Stimulated activated CD8-positive, alpha-beta memory T cell treated with anti-CD3 and anti-CD28 coated beads, Interleukin-7, amount 100 ng/mL, for 1 hour (primary cell): ENCODE measurements at places on chromosomes 16 and 17.

DNA sequence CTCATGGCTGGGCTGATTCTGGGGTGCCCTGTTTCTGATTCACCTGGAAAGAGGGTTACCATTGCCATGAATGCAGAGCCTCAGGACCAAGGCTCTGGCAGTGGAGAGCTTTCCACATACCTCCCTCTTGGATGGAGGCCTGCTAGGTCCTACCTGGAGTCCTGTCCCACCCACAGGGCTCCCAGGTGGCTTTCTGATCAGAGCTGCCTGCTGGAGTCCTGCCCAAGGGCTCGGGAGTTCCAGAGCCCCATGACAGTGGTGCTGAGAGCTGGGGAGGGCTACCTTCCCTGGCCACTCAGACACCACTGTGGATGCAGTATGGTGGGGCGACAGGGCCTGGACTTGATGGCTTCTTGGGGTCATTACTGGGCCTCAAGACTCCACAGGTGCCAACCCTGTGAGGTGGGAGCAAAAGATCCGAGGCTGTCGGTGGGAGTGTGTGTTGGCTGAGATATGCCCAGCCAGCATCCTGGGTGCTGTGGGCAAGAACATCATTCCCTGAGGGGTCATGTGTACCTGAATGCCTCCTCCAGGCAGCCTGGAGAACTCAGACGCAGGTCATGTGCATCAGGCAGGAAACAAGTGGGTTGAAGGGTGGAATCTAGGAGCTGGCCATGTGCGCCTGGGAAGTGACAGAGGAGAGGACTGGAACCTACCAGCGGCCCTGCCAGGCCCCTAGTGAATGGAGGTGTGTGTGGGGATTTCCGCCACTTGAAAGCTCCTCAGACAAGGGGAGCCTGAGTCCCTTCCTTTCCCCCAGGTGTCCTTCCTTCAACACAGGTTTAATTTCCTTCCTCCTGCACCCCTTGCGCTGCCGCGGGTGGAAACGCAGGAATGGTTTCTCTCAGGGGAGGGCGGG, 2.3 kb upstream of the WNT3 start:
- DNase-seq = no peak

DNA sequence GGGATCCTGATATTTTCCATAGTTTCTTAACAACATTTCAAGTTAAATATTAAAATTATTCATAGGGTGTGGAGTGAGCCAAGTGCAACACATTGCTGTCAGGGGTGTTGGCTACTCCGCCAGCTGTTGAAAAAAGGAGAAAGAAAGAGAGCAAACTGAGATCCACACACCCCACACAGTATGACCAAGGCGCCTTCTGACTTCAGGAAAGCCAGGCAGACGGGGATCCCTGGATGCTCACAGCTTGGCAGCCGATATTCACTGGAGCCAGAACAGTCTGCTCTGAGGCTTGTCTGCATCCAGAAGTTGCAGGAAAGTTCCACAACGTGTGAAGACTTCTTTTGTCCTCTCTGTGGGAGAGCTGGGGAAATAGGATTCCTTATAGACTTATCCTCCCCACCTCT, 9.3 kb downstream of the CHD9NB start:
- no peak for DNase-seq

- DNase-seq = no peak
Measured at GRCh38 chr17:17840751-17841591, 4.2 kb upstream of the SREBF1 start.

- no peak for DNase-seq
Measured at GRCh38 chr16:59192551-59193199, 458.6 kb upstream of the GOT2 start.

DNA sequence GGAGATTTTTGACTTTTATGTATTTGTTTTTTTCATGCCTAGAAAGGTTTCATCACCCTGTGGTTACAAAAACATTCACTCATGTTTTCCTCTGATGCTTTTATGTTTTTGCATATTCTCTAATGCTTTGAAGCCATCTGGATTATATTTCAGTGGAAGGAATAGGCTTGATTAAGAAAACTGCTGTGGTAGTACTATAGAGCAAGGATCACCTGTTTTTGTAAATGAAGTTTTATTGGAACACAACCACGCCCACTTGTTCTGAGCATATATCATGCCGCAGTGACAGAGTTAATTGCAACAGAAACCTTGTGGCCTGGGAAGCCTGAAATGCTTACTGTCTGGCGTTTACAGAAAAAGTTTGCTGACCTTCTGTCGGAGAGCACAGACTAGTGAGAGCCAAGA, 11.5 kb downstream of the COX10 start:
- DNase-seq = no peak

DNA sequence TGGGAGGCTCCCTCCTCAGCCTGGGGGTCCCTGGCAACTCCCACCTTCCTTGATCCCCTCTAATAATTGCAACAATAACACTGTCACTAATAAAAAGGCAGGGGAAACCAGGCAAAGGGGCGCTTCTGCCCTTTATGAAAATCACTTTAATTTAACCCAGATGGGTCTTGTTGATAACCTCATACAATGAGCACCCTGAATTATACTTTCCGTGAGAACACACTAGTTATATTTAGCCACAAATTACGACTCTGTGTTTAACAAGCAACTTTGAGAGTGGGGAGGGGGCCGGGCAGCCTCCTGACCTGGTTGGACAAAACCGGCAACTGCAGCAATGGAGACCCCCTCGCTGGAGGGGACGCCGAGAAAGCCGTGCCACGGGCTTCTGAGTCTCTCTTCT, 5.7 kb upstream of the BAHCC1 start:
- DNase-seq = no peak

GRCh38 chr17:71304498-71305158, 816.2 kb upstream of the SOX9 start:
- no peak for DNase-seq

DNA sequence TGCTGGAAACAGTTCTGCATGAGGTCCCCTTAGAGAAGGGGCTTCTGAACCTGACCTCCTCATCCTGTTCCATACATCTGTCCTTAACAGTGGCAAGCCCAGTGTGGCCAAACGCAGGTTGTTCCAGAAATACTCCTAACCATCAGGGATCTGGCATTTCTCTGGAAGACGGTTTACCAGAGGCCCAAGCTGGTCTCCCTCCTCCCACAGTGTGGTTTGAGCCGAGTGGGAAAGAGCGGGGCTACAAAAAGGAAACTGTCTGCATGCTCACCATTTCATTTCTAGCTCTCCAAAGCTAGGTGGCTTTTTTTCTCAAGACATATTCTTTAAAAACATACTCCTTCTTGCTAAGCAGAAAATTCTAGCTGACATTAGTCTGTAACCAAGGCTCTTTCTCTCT, 6.0 kb downstream of the MXRA7 start:
- no peak for DNase-seq

DNA sequence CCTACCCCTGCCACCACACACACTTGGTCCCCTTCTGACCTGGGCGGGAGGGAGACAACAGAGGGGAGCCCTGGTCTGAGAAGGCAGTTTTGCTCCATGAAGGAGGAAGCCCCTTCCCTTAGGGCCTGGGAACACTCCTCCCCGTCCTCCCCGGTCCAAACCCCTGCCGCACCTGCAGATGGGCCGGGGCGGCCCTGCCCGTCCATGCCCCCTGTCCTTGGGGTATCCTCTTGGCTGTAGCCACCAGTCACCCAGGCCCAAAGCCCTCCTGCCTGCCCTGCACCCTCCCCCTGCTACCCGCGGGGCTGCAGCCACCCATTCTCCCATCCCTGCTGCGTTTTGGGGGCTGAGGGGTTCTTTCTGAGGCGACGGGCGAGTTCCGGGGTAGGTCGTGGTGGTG, 33.9 kb downstream of the GSE1 start:
- DNase-seq = no peak

- no peak for DNase-seq
Measured at GRCh38 chr16:57044931-57045693, 47.3 kb upstream of the CPNE2 start.

- DNase-seq = no peak
Measured at GRCh38 chr16:79918916-79919315, 318.4 kb upstream of the MAF start.

GRCh38 chr17:73271072-73271471, 9.4 kb upstream of the CPSF4L start:
- DNase-seq = no peak

- DNase-seq = no peak
Measured at GRCh38 chr16:9602189-9602588, 510.7 kb downstream of the HAPSTR1 start.

- no peak for DNase-seq
Measured at GRCh38 chr17:81631482-81631881, 5.4 kb downstream of the NPLOC4 start.

GRCh38 chr16:78490431-78490830, 391.0 kb downstream of the WWOX start:
- no peak for DNase-seq

DNA sequence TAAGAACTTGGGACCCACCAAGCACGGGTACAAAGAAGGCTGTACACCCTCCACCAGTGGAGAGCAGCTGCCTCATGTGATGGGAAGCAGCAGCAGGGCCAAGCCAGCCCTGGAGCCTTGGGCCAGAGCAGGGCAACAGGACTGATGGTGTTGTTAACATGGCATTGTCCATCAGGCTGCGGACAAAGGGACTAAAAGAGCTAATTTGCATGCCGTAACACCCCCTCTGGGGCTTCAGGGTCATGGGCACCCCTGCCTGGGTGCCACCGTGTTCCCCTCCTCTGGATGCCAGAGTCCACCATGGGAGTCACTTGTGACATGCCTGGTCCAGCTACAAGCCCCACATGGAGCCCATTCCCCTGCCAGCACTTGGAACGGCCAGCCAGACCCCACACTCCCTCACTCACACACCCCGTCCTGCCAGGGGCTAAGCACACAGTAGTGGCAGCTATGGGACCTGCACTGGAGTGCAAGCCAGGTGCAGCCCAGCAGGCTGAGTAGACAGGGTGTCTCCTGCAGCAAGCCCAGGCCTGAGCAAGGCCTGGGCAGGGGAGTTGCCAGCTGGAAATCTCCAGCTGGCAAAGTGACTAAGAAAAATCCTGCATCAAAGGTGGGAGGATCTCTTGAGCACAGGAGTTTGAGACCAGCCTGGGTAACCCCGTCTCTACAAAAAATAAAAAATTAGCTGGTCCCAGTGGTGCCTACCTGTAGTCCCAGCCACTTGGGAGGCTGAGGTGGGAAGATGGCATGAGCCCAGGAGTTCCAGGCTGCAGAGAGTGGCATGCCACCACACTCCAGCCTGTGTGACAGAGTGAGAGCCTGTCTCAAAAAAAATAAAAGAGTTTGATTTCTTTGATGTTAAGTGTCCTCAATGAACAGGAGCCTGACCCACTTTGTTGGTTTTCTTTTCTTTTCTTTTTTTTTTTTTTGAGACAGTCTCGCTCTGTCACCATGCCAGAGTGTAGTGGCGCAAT, 33.7 kb downstream of the NOL11 start:
- no peak for DNase-seq

DNA sequence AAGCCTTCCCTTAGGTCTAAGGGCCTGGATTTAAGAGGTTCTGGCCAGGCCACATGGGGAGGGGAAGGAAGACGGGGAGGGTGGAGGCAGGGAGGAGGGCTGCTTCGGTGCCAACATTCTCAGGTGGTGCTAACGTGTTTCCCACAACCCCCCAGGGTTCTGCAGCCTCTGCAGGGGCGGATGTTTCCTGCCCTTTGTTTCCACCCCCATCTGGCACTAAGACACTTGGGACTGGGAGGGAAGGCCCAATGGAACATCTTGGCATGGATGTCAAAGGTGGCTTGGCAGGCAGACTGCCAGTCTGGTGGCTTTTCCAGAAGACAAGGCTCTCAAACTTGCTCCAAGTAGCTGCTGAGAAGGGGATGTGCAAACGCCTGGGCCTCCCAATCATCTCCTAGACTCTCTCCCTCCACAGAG, 12.7 kb downstream of the HIC1 start:
- no peak for DNase-seq

DNA sequence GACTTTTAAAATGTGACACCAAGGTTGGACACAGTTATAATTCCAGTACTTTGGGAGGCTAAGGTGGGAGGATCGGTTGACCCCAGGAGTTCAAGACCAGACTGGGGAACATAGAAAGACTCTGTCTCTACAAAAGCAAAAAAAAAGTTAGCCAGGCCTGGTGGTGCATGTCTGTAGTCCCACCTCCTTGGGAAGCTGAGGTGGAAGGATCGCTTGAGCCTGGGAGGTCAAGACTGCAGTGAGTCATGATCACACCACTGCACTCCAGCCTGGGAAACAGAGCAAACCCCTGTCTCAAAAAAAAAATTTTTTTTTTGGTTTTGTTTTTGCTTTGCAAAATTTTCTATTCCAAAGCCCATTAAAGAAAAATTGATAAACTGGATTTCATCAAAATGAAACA, 281.4 kb downstream of the BCAS3 start:
- DNase-seq = no peak

DNA sequence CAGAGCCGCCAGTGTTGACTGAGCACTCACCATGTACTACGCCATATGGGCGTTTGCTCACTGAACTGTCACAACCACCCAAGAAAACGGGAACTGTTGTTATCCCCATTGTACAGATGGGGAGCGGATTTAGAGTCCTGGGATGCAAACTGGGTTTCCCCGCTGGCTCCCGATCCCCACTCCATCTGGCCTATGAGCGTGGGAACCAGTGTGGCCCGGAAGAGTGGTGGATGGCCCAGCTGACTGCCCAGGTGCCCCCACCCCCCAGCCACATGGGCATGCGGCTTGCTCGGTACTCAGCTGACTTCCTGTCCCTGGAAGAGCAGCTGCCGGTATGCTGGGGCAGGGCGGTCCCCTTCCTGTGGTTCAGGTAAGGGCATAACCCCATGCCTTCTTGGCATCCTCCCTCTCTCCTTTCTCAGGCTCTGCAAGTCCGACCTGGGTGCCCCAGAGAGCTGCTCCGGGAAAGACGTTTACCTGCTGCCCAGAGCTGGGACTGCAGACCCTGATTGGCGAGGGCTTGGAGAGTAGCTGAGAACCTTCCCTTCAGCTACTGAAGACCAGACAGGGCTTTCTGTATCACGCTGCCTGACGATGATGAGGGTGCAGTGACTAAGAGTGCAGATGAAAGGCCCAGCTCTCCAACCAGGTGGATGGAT, 16.2 kb downstream of the SOCS3 start:
- DNase-seq = no peak

DNA sequence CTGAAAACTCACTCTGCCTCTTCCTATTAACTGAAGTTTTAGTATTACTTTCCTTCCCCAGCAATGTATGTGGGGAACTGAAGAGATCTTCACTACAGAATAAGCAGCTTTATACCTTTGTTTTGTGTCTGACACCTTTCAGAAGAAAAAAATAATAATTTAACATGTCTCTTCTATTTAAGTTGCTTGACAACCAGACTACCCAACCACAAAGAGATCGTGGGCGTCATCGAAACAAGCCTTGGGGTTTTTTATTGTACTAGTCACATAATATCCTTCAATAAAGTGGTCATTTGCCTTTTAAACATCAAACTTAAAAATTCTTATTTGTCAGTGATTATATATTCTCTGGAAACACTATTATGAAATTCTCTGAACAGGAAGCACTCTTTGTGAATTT, 123.7 kb downstream of the CHD9NB start:
- DNase-seq = no peak

- DNase-seq = no peak
Measured at GRCh38 chr17:3929181-3929580, 12.9 kb upstream of the P2RX1 start.

DNA sequence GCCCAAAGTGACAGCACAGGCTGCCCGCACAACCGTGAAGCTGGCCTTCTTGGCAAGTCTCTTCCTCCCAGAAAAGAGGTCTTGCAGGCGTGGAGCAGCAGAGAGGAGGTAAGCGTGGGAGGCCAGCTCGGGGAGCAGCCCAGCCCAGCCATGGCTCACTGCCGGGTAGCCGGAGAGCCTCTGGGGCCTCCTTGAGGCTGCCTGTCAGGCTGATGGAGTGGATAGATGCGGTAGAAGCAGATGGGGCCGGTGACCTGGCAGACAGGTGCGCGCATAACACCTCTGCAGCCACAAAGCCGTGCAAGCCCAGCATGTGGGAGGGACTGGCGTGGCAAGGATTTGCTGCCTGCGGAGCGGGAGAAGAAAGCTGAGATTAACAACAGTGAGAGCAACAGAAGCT, 17.1 kb upstream of the DOK4 start:
- no peak for DNase-seq
